Kidney (tissue), 22 donors: ENCODE measurements at places on chromosomes 2 and 18. TPM values are rescaled to one million over a fixed set of nuclear protein-coding genes. Genes with fewer than 3 reads are reported as not detected.

The EML4 gene
- polyA plus RNA-seq = 13.0 TPM

The KIF3C gene
- polyA plus RNA-seq = 1.9 TPM

The CFAP53 gene
- 3.9 TPM for polyA plus RNA-seq

The ASTL gene
- not detected for polyA plus RNA-seq

The GALNT13 gene
- polyA plus RNA-seq = not detected

The CHRND gene
- not detected for polyA plus RNA-seq

The DSG2 gene
- 20.5 TPM for polyA plus RNA-seq

The REG3A gene
- not detected for polyA plus RNA-seq

The SPDYA gene
- polyA plus RNA-seq = not detected

The SPC25 gene
- not detected for polyA plus RNA-seq

The TGFBRAP1 gene
- polyA plus RNA-seq = 6.7 TPM

The CXCR2 gene
- not detected for polyA plus RNA-seq

The IL36G gene
- polyA plus RNA-seq = 1.7 TPM

The AGXT gene
- polyA plus RNA-seq = 12.5 TPM
